ENCODE measurements at places on chromosomes 11 and 22. TPM values are rescaled to one million over a fixed set of nuclear protein-coding genes. Genes with fewer than 3 reads are reported as not detected.

The PRR33 gene
- not detected for total RNA-seq

The SOX6 gene
- 4.1 TPM for total RNA-seq

The RTN4RL2 gene
- 0.48 TPM for total RNA-seq

The MRGPRX3 gene
- not detected for total RNA-seq

The LMO1 gene
- total RNA-seq: 0.75 TPM

The MS4A4A gene
- total RNA-seq: not detected

The UQCC3 gene
- total RNA-seq: 8.1 TPM

The PHF21A gene
- total RNA-seq: 12.0 TPM

The LRRC56 gene
- total RNA-seq: 1.9 TPM

The CRYBA4 gene
- not detected for total RNA-seq

The FOLR3 gene
- total RNA-seq: 0.34 TPM

The PGA4 gene
- not detected for total RNA-seq

The ACRV1 gene
- not detected for total RNA-seq

The KRTAP5-11 gene
- not detected for total RNA-seq

The L3MBTL2 gene
- total RNA-seq: 28.5 TPM

The SCGB1C1 gene
- not detected for total RNA-seq

The GGT5 gene
- total RNA-seq: 4.2 TPM

The OR5A1 gene
- total RNA-seq: not detected

The PNPLA3 gene
- 6.9 TPM for total RNA-seq

The CCDC188 gene
- 0.55 TPM for total RNA-seq

The OR8I2 gene
- not detected for total RNA-seq

The MISFA gene
- not detected for total RNA-seq

The MYBPC3 gene
- not detected for total RNA-seq

Measured in kidney epithelial cell (primary cell).